ENCODE measurements at places on chromosomes 3 and 15.

GRCh38 chr3:57068437-57069089 is 8.1 kb downstream of the SPATA12 start:
- peak; percentile 89 for DNase-seq

GRCh38 chr15:89772932-89773583 is 3.1 kb upstream of the MESP2 start:
- peak; percentile 49 for DNase-seq

GRCh38 chr15:86392296-86392695 is 312.6 kb downstream of the AGBL1 start:
- DNase-seq, result no peak

DNA sequence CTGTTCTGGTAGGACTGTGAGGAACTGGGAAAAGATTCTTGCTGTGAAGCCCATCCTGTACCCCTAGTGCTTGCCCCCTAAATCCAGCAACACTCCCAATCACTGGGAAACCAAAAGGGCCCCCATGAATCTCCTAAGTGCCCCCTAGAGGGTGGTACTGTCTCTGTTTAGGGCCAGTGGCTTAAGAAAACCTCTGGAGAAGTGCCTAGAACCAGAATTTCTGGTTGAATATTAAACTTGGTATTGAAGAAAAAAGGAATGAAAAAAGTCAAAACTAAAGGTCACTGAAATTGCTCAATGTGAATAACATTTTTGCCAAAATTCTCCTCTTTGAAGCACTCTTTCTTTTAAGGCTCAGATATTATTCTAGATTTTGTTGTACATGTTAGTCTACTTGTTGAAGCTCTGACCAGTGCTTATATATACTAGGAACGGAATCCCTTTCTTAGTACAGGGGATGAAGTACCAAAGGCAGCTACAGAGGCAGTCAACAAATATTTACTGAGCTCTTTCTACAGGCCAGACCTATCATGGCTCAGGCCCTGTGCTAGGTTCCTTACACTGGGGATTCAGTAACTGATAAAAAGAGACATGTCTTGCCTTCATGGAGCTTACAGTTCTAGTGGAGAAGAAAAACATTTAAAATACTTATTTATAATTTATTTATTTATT is 138.8 kb downstream of the MYLK start:
- no peak for DNase-seq

GRCh38 chr15:34721802-34722438 is 32.9 kb downstream of the GJD2 start:
- peak; percentile 66 for DNase-seq
